Testis (tissue), 5 donors: ENCODE measurements at places on chromosomes 2 and 18. TPM values are rescaled to one million over a fixed set of nuclear protein-coding genes. Genes with fewer than 3 reads are reported as not detected.

DNA sequence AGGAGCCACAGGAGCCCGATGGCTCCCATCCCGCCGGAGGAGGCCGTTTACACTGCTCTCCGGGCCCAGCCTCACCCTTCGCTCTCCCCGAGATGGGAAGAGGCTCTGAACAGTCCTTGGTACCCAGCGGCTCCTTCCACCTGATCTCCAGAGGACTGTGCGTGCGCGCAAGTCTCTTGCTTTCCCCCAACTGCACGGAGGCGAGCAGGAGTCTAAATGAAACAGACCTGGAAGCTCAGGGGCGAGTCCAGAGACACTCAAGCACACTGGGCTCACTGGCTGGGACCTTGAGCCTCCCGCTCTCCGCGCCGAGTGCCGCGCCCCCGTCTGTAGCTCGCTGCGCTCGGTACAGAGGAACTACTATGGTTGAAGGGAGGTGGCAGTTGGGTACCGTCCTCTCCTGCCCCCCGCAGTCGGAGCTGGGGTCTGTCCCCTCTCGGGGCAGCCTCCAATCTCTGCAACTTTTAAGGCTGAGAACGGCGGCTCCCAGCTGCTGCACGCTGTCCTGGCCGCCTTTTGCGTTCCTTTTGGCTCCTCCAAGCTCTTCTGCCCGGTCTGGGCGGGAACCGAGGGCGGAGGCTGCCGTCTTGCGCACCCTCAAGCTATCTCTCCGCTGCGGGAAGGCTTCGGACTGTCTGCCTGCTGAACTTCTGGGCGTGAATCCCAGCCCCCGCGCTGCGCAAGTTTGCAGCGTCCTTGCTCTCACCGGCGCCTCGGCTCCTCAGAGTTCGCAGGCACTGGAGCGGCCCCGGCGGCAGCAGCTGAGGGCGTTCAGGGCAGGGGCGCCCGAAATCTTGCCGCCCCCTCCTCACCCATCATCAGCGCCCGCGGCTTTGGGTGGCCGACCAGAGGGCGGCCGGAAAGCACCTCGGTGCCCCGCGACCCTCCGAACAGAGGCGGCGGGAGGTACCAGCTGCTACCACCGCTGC is 491 bp downstream of the ALK start:
- H3K4me1 ChIP-seq: peaks cover 22% of the 10 kb centered on the region
- H3K4me3 ChIP-seq: peak overlapping the region; percentile 45
- peaks cover 2% of the 10 kb centered on the region for H3K27me3 ChIP-seq
- no peak overlapping the region for H3K27ac ChIP-seq

GRCh38 chr2:71548646-71549425 is 95.5 kb downstream of the DYSF start:
- H3K36me3 ChIP-seq: no peaks in the 10 kb centered on the region
- peak; percentile 88 for DNase-seq
- H3K27ac ChIP-seq: no peak overlapping the region
- no peaks in the 10 kb centered on the region for H3K27me3 ChIP-seq
- H3K4me3 ChIP-seq: no peak overlapping the region

The GCG gene
- total RNA-seq: not detected

- H3K27me3 ChIP-seq: no peaks in the 10 kb centered on the region
- no peak for DNase-seq
- peak overlapping the region; percentile 30 for H3K4me3 ChIP-seq
- H3K4me1 ChIP-seq: peaks cover 8% of the 10 kb centered on the region
- no peak overlapping the region for H3K27ac ChIP-seq
Measured at GRCh38 chr18:79787865-79788733, 9.6 kb upstream of the KCNG2 start.

The RAB1A gene
- total RNA-seq: 113 TPM

The CHST9 gene
- total RNA-seq: 25.5 TPM

DNA sequence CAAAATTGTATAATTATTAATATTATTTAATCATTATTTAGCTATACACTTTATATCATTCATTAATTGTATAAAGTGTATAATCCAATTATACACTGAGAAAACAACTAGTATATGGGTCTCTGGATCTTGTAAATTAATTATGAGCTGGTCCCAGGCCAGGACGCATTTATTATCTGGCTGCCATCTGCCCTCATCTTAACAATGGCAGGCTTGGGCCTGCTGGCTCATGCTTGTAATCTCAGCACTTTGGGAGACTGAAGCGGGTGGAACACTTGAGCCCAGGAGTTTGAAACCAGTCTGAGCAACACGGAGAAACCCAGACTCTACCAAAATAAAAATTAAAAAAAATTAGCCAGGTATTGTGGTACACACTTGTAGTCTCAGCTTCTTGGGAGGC is 502.2 kb upstream of the NRXN1 start:
- no peak overlapping the region for H3K4me3 ChIP-seq
- H3K4me1 ChIP-seq: no peaks in the 10 kb centered on the region
- H3K36me3 ChIP-seq: no peaks in the 10 kb centered on the region
- H3K27ac ChIP-seq: no peak overlapping the region

DNA sequence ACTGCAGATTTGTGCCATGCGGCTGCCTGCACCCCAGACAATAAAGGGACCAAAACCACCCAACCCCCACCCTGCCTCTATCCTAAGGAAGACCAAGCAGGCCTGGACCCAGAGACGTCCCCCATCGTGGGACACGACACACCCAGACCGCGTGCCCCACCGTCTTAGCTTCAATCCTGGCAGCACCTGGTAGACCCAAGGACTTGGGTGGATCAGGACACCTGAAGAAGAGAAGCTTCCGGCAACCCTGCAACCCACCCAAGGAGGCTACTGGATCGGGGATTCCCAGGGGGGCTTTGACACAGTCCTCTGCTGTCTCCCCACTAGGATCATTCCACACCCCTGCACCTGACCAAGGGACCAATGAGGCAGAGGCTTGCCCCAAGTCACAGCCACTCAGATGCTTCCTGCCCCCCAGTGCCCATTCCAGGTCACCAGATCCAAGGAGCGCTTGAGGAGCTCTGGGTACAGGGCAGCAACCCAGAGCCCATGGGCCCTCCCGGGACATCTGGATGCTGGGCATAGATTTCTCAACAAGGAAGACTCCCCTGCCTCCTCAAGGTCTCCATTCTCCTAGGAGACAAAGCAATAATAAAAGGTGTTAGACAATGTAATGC is 3.6 kb downstream of the ALPI start:
- H3K36me3 ChIP-seq: no peaks in the 10 kb centered on the region
- H3K4me1 ChIP-seq: no peaks in the 10 kb centered on the region
- no peak overlapping the region for H3K27ac ChIP-seq
- no peak overlapping the region for H3K4me3 ChIP-seq
- H3K27me3 ChIP-seq: no peaks in the 10 kb centered on the region

The CENPA gene
- 2.8 TPM for total RNA-seq

GRCh38 chr2:240162032-240162431 is 21.6 kb upstream of the OTOS start:
- no peaks in the 10 kb centered on the region for H3K4me1 ChIP-seq
- no peak for DNase-seq
- no peak overlapping the region for H3K27ac ChIP-seq
- H3K4me3 ChIP-seq: no peak overlapping the region
- no peaks in the 10 kb centered on the region for H3K36me3 ChIP-seq
- H3K27me3 ChIP-seq: no peaks in the 10 kb centered on the region

GRCh38 chr2:149410701-149411484 is 80.5 kb downstream of the LYPD6 start:
- H3K27me3 ChIP-seq: no peaks in the 10 kb centered on the region
- H3K36me3 ChIP-seq: no peaks in the 10 kb centered on the region
- no peak for DNase-seq
- no peaks in the 10 kb centered on the region for H3K4me1 ChIP-seq
- H3K27ac ChIP-seq: no peak overlapping the region

- no peak overlapping the region for H3K27ac ChIP-seq
- DNase-seq: no peak
- H3K4me1 ChIP-seq: no peaks in the 10 kb centered on the region
- no peak overlapping the region for H3K4me3 ChIP-seq
- no peaks in the 10 kb centered on the region for H3K27me3 ChIP-seq
Measured at GRCh38 chr2:138182937-138183312, 218.7 kb downstream of the HNMT start.

DNA sequence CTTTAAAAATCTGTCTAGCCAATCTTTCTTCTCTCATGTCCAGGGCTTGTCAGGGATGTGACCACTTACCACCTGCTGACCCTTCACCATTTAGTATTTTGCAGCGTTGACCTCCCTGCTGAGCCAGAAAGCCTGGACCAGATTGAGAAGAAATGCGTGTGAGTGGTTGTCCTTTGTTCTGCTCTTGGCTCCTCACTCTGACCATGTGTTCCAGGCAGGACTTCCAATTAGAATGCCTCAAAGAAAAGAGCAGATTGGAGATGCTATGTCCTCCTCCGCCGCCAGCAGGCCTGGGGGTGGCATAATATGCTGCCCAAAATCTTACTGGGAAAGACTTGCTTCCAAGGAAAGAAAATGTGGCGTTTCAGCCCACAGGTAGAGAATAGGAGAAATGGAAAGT is 894.1 kb downstream of the SLC4A3 start:
- H3K27me3 ChIP-seq: no peaks in the 10 kb centered on the region
- DNase-seq: no peak
- H3K27ac ChIP-seq: no peak overlapping the region
- no peaks in the 10 kb centered on the region for H3K4me1 ChIP-seq
- H3K4me3 ChIP-seq: no peak overlapping the region
- H3K36me3 ChIP-seq: no peaks in the 10 kb centered on the region

DNA sequence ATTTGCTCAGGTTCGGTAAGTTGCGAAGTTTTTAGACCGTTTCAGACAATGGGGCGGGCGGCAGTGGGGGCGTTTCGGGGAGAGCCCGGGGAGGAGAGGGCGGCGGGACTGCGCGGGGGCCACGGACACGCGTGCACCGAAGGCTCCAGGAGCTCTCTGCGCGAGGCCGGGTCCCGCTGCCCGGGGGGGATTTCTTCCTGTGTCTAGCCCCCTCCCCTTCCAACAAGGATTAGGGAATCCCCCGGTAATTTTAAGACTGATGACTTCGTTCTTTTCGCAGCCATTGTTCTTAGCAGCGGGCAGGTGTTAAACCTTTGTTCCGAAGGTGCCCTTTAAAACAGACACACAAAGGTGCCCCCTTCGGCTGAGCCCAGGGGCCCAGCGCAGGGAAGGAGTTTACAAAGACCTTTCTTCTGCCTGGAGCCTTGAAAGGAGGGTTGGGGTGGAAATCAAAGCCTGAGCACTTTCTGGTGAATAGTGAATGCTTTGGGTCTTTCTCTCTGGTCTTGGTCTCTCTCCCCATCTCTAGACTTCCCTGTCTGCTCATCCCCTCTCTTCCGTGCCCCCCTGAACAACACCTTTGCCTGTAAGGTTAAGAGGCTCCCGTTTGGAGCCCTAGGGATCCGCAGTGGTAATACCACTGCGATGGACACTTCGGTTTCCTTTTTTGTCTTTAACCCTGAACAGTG is 2.1 kb downstream of the TRIB2 start:
- DNase-seq: peak; percentile 24
- H3K36me3 ChIP-seq: no peaks in the 10 kb centered on the region
- H3K27ac ChIP-seq: peak overlapping the region; percentile 96
- H3K27me3 ChIP-seq: no peaks in the 10 kb centered on the region
- H3K4me3 ChIP-seq: peak overlapping the region; percentile 85

The ASPRV1 gene
- 8.2 TPM for total RNA-seq

DNA sequence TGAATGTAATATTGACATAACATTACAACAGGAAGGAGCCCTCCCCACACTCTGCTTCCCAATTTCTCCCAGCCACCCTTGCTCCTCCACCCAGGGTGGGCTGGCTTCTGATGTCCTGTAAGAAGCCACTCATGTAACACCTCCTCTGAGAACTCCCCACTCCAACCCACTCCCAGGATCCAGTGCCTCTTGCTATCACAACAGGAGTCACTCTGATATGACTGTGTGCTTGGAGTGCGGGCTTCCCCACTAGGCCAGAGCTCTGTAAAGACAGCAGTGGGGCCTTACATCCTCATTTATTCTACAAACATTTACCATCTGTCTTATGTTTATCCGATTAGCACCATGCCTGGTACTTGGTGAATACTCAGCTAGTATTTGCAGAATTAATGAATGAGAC is 65.1 kb downstream of the PTGR3 start:
- H3K27ac ChIP-seq: no peak overlapping the region
- no peaks in the 10 kb centered on the region for H3K36me3 ChIP-seq
- H3K27me3 ChIP-seq: no peaks in the 10 kb centered on the region
- DNase-seq: no peak
- H3K4me3 ChIP-seq: no peak overlapping the region

DNA sequence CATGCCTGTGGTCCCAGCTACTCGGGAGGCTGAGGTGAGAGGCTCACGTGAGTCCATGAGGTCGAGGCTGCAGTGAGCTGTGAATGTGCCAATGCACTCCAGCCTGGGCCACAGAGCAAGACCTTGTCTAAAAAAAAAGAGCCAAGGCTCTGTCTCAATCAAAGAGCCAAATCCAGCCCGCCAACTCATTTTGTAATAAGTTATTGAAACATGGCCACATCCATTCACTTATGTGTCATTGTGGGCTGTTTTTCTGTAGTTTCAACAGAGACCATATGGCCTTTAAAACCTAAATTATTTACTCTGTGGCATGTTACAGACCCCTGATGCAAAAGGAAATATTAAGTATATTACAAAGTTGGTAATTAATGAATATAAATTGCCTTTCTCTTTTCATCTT is 60.8 kb downstream of the GPR39 start:
- no peaks in the 10 kb centered on the region for H3K36me3 ChIP-seq
- H3K27me3 ChIP-seq: no peaks in the 10 kb centered on the region
- no peaks in the 10 kb centered on the region for H3K4me1 ChIP-seq

GRCh38 chr2:175175896-175176295 is 5.6 kb downstream of the ATP5MC3 start:
- no peaks in the 10 kb centered on the region for H3K27me3 ChIP-seq
- H3K36me3 ChIP-seq: no peaks in the 10 kb centered on the region
- H3K4me1 ChIP-seq: peaks cover 7% of the 10 kb centered on the region
- no peak for DNase-seq
- no peak overlapping the region for H3K4me3 ChIP-seq

DNA sequence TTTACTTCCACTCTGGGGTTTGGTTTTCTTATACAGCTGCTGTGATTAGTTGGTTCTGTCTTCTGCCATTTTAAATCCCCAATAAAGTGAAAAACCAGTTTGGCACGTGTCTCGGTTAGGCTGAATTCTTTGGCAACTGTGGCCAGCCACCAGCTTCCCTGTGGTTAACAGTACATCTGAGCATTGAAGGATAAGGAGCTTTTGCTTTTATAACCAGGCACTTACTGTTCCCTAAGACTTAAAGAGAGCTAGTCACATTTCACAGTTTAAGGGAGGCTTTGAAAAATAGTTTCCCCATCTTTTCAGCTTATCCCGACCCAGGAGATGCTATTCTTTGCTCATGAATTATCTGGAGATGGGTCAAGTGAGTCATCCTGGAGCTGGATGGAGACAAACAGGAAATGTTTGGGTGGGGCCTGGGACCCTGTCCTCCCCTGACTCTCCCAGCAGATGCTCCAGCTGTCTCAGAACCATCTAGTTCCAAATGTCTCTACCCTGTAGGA is 57.3 kb upstream of the EML6 start:
- no peak for DNase-seq
- no peaks in the 10 kb centered on the region for H3K36me3 ChIP-seq
- peaks cover 24% of the 10 kb centered on the region for H3K4me1 ChIP-seq
- H3K27me3 ChIP-seq: no peaks in the 10 kb centered on the region
- no peak overlapping the region for H3K4me3 ChIP-seq

DNA sequence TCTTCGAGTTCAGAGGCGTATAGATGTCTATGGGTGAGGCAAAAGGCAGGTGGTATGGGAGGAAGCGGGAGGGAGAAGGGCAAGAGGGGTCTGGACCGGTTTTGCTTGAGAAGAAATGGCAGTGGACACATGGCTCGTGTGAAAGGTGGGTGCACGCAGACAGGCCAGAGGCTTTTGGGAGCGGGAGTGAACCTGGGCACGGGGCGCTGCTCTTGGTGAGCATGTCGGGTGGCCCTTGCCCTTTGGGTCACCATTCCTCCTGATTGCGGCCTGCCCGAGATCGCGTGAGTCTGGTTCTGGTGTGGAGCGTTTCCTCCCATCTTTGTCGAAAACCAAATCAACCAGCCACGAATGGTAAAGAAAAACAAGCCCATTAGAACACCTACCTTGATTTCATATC is 12.6 kb downstream of the LDLRAD4 start:
- H3K4me1 ChIP-seq: no peaks in the 10 kb centered on the region
- no peak overlapping the region for H3K27ac ChIP-seq
- H3K4me3 ChIP-seq: no peak overlapping the region
- no peaks in the 10 kb centered on the region for H3K27me3 ChIP-seq
